ENCODE measurements at places on chromosomes 5 and 9.
A peak's percentile ranks its signal among the peaks of the same experiment; 100 is the strongest.

DNA sequence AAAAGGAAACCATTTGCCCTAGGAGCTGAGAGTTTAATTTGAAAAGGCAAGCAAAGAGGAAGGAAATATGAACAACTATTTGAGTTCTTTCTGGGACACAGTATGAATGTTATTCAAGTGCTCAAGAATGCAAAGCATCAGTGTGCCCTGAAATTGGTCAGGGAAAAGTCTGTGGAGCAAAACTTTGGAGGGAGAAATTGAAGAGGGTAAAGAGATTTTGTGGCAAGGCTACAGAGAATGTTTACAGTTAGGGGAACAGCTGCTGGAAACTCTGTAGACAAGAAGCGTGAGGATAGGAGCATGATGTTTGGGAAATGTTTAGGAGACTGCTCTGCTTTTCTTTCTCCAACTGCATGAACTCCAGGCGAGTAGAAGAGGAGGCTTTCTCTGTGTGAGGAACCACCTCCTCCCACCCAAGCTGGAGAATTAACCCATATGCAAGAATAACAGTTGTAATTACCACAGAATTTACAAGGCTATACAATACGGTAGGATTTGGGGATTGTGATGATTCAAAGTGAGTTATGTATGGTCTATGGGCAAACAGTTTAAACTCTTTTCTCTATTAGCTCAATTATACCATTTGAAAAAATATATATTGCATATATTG lies 75.4 kb upstream of the IL7R start:
- H3K4me3 ChIP-seq, result peak overlapping the region; percentile 30
- H3K27ac ChIP-seq, result no peak overlapping the region
- no peaks in the 10 kb centered on the region for H3K27me3 ChIP-seq
- peaks cover 72% of the 10 kb centered on the region for H3K4me1 ChIP-seq
- DNase-seq, result no peak

GRCh38 chr5:68722357-68722756 lies 371.5 kb upstream of the SLC30A5 start:
- H3K27ac ChIP-seq, result no peak overlapping the region
- no peaks in the 10 kb centered on the region for H3K27me3 ChIP-seq
- H3K36me3 ChIP-seq, result no peaks in the 10 kb centered on the region
- no peak overlapping the region for H3K4me3 ChIP-seq

- no peak overlapping the region for H3K27ac ChIP-seq
- no peak overlapping the region for H3K4me3 ChIP-seq
- no peaks in the 10 kb centered on the region for H3K4me1 ChIP-seq
- no peaks in the 10 kb centered on the region for H3K36me3 ChIP-seq
- no peak for DNase-seq
Observed at GRCh38 chr5:149126906-149127305, 14.4 kb upstream of the ABLIM3 start.

GRCh38 chr5:154157483-154158378 lies 32.8 kb upstream of the GALNT10 start:
- no peaks in the 10 kb centered on the region for H3K4me1 ChIP-seq
- H3K27ac ChIP-seq, result no peak overlapping the region
- no peaks in the 10 kb centered on the region for H3K27me3 ChIP-seq
- H3K4me3 ChIP-seq, result no peak overlapping the region

- H3K4me1 ChIP-seq, result no peaks in the 10 kb centered on the region
- no peak overlapping the region for H3K27ac ChIP-seq
- no peaks in the 10 kb centered on the region for H3K27me3 ChIP-seq
- no peak for DNase-seq
- no peaks in the 10 kb centered on the region for H3K36me3 ChIP-seq
Observed at GRCh38 chr9:708182-708550, 133.3 kb upstream of the DMRT1 start.

GRCh38 chr5:87411973-87412629 lies 629 bp downstream of the CCNH start:
- peak overlapping the region; percentile 100 for H3K27ac ChIP-seq
- H3K4me3 ChIP-seq, result peak overlapping the region; percentile 99
- H3K4me1 ChIP-seq, result peaks cover 36% of the 10 kb centered on the region
- H3K36me3 ChIP-seq, result peaks cover 15% of the 10 kb centered on the region

- H3K27me3 ChIP-seq, result no peaks in the 10 kb centered on the region
- no peaks in the 10 kb centered on the region for H3K4me1 ChIP-seq
- H3K36me3 ChIP-seq, result peaks cover 11% of the 10 kb centered on the region
- no peak for DNase-seq
- no peak overlapping the region for H3K4me3 ChIP-seq
- no peak overlapping the region for H3K27ac ChIP-seq
Observed at GRCh38 chr5:65546141-65546540, 16.8 kb downstream of the CENPK start.

DNA sequence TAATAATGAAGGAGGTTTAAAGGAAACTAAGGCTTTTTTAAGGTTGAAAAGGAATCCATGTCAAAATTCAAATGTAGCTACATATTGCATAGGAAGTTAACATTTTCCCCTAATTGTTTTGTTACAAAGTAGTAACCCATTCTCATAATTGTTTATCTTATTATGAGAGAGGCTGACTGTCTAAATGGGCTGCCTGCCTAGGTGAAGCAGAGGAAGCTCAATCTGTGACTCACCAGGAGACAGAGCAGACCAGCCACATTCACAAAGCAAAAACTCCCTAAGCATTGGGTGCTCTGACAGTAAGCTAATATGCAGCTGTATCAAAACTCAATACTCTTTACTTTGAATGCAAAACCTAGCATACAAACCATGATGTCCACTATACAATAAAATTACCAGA lies 208.5 kb downstream of the ROR2 start:
- no peak overlapping the region for H3K27ac ChIP-seq
- no peaks in the 10 kb centered on the region for H3K36me3 ChIP-seq
- no peak for DNase-seq
- H3K27me3 ChIP-seq, result no peaks in the 10 kb centered on the region
- no peak overlapping the region for H3K4me3 ChIP-seq

DNA sequence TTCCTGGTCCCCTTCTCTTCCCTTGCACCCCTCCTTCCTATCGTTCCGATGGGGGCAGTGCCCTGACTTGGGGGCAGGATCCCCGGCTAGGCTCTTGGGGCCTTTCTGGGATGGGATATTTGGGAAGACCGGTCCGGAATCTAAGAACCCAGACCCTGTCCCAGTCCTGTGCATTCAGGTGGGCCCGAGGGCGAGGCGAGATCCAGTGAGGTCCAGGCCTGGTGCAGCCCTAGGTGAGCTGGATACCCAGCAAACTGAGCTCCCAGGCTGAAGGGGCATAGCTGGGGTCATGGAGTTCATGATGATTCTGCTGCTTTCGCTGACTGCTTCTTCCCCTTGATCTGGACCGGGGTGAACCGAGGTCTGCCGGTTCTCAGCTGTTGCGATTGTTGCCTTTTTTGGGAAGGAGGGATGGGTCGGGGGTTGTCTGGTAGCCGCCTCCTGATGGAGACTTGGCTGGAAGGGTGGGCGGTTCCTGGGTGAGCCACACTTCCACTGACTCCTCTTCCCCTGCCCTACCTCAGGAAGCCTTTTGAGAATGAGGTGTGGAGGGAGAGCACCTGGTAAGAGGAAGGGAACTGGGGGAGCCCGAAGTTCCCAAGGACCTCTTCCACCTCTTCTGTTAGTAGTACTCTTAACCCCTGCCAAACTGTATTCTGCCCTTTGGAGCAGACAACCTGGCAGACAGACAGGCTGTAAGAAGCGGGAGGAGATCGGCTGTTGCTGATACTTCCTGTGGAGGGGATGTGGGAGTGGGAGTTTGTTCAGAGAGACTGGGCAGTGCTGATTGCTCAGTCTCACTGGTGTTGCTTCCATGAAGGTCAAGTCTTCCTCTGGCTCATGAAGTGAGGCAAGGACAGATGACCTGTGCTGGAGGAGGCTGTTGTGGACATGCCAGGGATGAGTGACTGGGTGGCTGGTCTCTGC lies 1.0 kb downstream of the LRRC8A start:
- peaks cover 39% of the 10 kb centered on the region for H3K4me1 ChIP-seq
- no peak for DNase-seq
- H3K27me3 ChIP-seq, result no peaks in the 10 kb centered on the region
- peak overlapping the region; percentile 94 for H3K27ac ChIP-seq
- peaks cover 4% of the 10 kb centered on the region for H3K36me3 ChIP-seq

DNA sequence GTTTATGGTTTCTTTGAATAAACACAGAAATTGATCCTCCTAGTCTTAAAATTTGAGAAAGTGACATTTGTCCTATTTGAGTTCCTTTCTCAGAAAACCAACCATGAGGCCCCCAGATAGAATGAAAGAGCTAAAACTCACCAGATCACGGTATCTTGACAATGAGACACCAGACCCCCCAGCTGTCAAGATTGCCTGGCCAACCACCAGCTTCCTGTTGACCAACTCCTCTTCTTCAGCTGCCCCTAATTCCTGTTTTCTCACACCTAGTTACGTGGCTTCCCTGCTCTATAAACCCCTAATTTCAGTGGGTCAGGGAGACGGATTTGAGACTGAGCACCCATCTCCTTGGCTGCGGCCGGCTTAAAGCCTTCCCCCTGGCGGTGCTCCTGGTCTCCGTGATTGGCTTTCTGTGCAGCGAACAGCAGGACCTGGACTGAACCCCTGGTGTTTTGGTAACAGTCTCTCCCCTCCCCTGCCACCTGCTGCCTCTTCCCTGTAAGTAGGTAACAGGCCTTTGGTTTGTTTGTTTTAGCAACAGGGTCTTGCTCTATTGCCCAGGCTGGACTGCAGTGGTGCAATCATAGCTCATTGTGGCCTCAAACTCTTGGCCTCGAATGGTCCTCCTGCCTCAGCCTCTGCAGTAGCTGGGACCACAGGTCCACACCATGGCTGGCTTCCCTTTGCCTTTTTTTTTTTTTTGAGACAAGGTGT lies 4.8 kb upstream of the ENTPD2 start:
- no peaks in the 10 kb centered on the region for H3K36me3 ChIP-seq
- no peak overlapping the region for H3K27ac ChIP-seq

GRCh38 chr9:91766315-91767069 lies 183.5 kb downstream of the ROR2 start:
- no peak overlapping the region for H3K4me3 ChIP-seq
- no peak for DNase-seq
- no peaks in the 10 kb centered on the region for H3K36me3 ChIP-seq
- no peaks in the 10 kb centered on the region for H3K4me1 ChIP-seq
- H3K27me3 ChIP-seq, result peaks cover 6% of the 10 kb centered on the region

DNA sequence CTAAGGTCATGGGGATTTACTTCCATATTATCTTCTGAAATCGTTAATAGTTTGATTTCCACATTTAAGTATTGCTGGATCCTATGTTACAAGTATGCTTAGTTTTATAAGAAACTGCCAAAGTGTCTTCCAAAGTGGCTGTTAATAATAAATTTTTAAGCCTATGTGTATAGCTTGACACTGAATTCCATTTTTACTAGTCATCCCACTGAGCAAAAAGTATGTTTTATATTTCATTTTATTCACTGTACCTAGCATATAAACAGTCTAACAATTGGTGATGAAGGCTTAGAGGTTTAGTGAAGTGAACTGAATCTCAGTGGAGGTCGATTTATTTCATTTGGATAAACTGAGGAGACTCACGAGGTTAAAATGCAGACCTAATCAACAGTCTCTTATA lies 174.6 kb downstream of the ADAMTS6 start:
- no peak overlapping the region for H3K4me3 ChIP-seq
- no peaks in the 10 kb centered on the region for H3K4me1 ChIP-seq
- H3K27ac ChIP-seq, result no peak overlapping the region
- H3K36me3 ChIP-seq, result no peaks in the 10 kb centered on the region
- no peak for DNase-seq

- no peak for DNase-seq
- no peak overlapping the region for H3K4me3 ChIP-seq
- no peaks in the 10 kb centered on the region for H3K27me3 ChIP-seq
- H3K27ac ChIP-seq, result no peak overlapping the region
- no peaks in the 10 kb centered on the region for H3K36me3 ChIP-seq
Observed at GRCh38 chr9:121863955-121864354, 212.5 kb downstream of the DAB2IP start.

DNA sequence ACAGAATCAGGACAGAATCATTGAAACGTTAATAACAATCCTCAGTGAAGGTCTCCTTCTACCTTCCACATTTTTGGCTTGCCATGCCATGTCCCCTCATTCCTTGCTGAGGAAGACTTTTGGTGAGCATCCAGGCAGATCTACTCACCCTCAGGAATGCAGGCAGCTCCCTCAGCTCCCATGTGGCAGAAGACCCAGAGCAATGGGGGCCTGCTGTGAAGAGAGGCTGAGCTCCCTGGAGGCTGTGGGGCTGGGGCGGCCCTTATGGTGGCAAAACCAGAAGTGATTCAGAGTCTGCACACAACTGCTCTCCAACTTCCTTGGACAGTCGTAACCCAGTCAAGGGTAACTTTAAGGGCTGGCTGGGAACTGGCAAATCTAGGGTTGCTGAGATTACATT lies 247.2 kb upstream of the EFNA5 start:
- H3K4me3 ChIP-seq, result no peak overlapping the region
- no peak for DNase-seq
- no peak overlapping the region for H3K27ac ChIP-seq
- no peaks in the 10 kb centered on the region for H3K36me3 ChIP-seq
- no peaks in the 10 kb centered on the region for H3K27me3 ChIP-seq

- no peak for DNase-seq
- H3K27ac ChIP-seq, result no peak overlapping the region
- H3K4me3 ChIP-seq, result no peak overlapping the region
- H3K4me1 ChIP-seq, result no peaks in the 10 kb centered on the region
- no peaks in the 10 kb centered on the region for H3K27me3 ChIP-seq
Observed at GRCh38 chr5:172418862-172419814, 35.2 kb downstream of the SH3PXD2B start.

DNA sequence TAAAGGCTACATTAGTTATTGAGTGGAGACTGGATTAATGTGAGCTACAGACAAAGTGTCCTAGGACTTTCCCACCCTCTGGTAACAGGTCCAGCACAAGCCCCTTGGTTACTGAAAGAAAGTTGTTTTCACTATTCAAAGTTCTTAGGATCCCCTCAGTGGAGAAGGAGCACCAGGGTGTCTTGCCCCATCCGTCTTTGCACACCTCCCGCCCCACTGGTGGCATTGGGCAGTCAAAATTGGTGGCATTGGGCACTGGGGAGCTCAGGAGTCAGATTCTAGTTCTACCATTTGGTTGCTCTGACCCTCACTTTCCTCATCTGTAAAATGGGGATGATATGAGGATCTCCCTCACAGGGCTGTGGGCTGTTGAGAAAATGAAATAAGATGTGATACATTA lies 2.4 kb upstream of the ANGPTL2 start:
- no peaks in the 10 kb centered on the region for H3K4me1 ChIP-seq
- H3K4me3 ChIP-seq, result no peak overlapping the region
- no peak overlapping the region for H3K27ac ChIP-seq

DNA sequence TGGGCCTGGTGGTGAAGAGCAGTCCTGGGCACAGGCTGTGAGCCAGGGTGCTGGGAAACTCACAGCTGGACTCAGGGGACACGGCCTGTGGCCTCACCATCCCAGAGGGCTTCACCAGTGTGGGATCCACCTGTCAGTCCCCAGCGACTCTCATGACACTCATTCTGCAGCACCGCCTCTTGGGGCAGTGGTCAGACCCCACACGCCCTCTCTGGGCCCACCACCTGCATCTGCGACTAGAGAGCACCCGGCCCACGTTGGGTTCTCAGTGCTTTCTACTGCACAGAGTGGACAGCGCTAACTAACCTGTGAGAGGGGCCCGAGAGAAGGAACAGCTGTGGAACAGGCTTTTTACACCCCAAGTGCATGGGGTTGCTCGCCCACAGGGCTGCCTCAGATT lies 45.8 kb upstream of the GARNL3 start:
- no peak overlapping the region for H3K27ac ChIP-seq
- no peak for DNase-seq
- H3K36me3 ChIP-seq, result no peaks in the 10 kb centered on the region
- H3K4me1 ChIP-seq, result peaks cover 19% of the 10 kb centered on the region
- H3K4me3 ChIP-seq, result no peak overlapping the region

- no peak within 1 kb of the TSS for H3K27ac ChIP-seq
- no peak within 1 kb of the TSS for H3K4me3 ChIP-seq
Observed at GRCh38 chr5:95390812-95391492, at the start of gene FAM81B. TSS of gene FAM81B (plus strand) at chr5:95391366. CDS start at chr5:95391390, 24 bp downstream.

- peaks cover 20% of the 10 kb centered on the region for H3K4me1 ChIP-seq
- no peaks in the 10 kb centered on the region for H3K36me3 ChIP-seq
- no peak overlapping the region for H3K27ac ChIP-seq
Observed at GRCh38 chr9:112075009-112075378, 100.1 kb downstream of the SUSD1 start.

Measured in CD8-positive, alpha-beta memory T cell (primary cell).